ENCODE measurements at places on chromosomes 16 and 17.

- DNase-seq, result no peak
These were observed 671 bp upstream of the EDC4 start for GRCh38 chr16:67872131-67872630.

DNA sequence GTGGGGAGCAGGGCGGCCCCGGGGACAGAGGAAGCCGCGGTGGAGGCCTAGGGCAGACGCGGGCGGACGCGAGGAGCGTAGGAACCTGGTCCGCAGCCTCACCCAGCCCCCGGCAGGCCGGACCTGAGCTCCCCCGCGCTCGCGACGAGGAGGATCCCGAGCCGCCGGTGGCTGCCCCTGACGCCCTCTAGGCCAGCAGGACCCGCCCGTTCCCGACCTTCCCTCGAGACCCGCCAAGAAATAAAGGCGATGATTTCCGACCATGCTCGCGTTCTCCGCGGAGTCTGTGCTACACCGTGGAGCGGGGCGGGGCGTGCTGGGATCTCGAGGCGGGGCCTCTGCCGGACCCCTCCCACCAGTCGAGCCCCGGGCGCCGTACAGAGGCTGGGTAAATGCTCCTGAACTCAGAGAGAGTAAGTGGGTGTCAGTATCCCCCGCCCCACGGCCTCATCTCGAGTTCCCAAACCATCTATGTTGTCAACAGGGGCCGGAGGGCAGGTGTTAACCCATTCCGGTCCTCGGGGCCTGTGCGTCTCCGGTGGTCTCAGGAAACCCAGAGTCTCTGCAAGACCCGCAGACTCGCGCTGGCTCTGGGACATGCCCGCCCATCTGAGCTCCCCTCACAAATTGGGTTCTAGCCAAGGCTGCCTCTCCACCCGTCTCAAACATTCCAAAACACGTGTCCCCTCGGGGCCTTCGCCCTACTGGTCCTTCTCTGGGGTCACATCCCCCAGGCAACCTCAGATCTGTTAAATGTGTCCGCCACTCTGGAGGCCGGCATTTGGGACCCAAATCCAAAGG lies 13.7 kb downstream of the SYCE1L start:
- no peak for DNase-seq

GRCh38 chr17:57810721-57811637 lies 38.9 kb downstream of the MRPS23 start:
- DNase-seq, result no peak

- DNase-seq, result no peak
These were observed 13.6 kb upstream of the WFDC1 start for GRCh38 chr16:84281074-84281473.

GRCh38 chr17:72419866-72420774 lies 299.3 kb downstream of the SOX9 start:
- DNase-seq, result no peak

DNA sequence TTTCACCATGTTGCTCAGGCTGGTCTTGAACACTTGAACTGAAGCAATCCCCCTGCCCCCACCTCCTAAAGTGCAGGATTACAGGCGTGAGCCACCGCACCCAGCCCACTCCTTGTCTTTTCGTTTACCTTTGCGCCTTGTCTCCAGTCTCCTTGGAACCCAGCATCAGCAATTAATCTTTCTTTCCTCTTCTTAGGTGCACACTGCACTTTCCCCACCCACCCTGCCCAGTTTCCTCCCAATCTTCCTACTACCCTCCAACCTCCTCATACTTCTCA lies 1.5 kb upstream of the CLDN7 start:
- DNase-seq, result no peak

DNA sequence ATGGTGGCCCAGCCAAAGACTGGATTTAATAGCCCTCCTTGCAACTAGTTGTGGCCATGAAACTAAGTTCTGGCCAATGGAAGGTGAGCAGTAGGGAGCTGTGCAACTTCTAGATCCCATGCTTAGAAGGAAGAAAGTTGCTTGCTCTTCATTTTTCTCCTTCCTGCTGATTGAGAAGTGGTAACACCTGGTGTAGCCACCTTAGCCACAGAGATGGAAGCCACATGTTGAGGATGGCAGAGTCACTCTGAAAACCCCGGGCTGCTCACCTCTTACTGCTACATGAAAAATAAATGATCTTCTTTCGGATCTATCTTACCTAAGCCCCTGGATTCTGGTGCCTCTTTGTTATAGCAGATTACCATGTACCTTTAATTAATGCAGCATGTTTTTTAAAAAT lies 10.3 kb upstream of the ATP5MC1 start:
- DNase-seq, result no peak

DNA sequence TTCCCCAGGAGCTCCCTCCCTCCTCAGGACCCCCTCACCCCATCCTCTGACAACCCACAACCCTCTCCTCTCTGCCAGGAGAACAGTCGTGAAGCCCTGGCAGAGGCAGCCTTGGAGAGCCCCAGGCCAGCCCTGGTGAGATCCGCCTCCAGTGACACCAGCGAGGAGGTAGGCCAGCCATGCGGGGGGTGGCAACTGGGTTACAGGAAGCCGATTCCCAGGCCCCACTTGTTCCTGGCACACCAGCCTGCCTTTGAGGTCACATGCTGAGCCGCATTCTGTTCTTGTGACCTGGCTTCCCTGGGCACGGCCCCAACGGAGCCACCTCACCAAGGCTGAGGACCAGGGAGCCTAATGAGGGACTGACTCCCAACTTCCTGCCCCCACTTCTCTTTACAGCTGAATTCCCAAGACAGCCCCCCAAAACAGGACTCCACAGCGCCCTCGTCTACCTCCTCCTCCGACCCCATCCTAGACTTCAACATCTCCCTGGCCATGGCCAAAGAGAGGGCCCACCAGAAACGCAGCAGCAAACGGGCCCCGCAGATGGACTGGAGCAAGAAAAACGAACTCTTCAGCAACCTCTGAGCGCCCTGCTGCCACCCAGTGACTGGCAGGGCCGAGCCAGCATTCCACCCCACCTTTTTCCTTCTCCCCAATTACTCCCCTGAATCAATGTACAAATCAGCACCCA lies 7.9 kb downstream of the NAT9 start:
- DNase-seq, result no peak

GRCh38 chr16:1435921-1436697 lies 5.2 kb downstream of the PERCC1 start:
- DNase-seq, result no peak

- no peak for DNase-seq
These were observed 1.0 kb downstream of the TLE7 start for GRCh38 chr16:71440669-71441347.

- no peak for DNase-seq
These were observed 12.5 kb downstream of the KIF18B start for GRCh38 chr17:44935116-44935515.

GRCh38 chr17:38690386-38690785 lies 14.7 kb upstream of the MLLT6 start:
- DNase-seq, result no peak

GRCh38 chr16:83849421-83849820 lies 41.6 kb downstream of the HSBP1 start:
- no peak for DNase-seq

DNA sequence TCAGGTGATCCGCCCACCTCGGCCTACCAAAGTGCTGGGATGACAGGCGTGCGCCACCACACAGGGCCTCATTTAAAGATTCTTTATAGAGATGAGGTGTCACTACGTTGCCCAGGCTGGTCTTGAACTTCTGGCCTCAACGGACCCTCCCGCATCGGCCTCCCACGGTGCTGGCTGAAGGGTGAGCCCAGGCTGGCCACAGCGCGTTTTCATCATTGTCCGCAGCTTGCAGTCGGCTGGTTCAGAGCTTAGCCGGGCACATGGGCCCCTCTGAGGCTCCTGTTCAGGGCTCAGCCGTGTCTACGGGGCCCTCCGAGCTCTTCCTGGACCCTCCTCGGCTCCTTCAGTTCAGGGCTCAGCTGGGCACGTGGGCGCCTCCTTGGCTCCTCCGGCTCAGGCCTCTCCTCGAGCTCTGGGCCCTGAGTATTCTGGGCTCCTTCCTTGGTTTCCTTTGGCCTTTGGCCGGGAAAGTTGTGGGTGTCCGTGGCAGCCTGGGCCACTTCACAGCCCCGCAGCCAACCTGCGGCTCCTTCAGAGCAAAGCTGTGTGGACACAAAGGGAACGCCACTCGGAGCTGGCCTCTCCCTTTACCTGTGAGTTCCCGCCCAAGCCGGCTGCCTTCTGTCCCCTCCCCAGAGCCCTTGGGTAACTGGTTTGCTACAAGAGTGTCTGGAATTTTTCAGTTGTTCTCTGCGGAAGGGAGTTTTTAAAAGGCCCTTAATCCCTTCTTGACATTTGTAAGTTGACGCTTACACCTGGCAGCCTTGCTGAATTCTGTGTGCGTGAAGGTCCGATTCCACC lies 1.2 kb upstream of the MSLN start:
- DNase-seq, result no peak

- DNase-seq, result no peak
These were observed 8.8 kb downstream of the TUBB3 start for GRCh38 chr16:89931964-89932363.

All from GOT3 (cell line).